ENCODE measurements at places on chromosomes 6 and 20. TPM values are rescaled to one million over a fixed set of nuclear protein-coding genes. Genes with fewer than 3 reads are reported as not detected.
A peak's percentile ranks its signal among the peaks of the same experiment; 100 is the strongest.

OLIG3 gene
- not detected for polyA plus RNA-seq

GRCh38 chr20:14299831-14300230 is 37.6 kb downstream of the FLRT3 start:
- no peaks in the 10 kb centered on the region for H3K4me1 ChIP-seq
- no peaks in the 10 kb centered on the region for H3K27me3 ChIP-seq
- no peak for DNase-seq
- H3K4me3 ChIP-seq = no peak overlapping the region
- H3K27ac ChIP-seq = no peak overlapping the region

GSTA2 gene
- polyA plus RNA-seq = 0.08 TPM

EYA2 gene
- polyA plus RNA-seq = not detected

ADGRF1 gene
- polyA plus RNA-seq = not detected

- no peak for DNase-seq
- H3K4me1 ChIP-seq = peaks cover 44% of the 10 kb centered on the region
- no peak overlapping the region for H3K4me3 ChIP-seq
- H3K27ac ChIP-seq = peak overlapping the region; percentile 18
These were observed 32.1 kb downstream of the SNAI1 start for GRCh38 chr20:50014570-50015562.

DNA sequence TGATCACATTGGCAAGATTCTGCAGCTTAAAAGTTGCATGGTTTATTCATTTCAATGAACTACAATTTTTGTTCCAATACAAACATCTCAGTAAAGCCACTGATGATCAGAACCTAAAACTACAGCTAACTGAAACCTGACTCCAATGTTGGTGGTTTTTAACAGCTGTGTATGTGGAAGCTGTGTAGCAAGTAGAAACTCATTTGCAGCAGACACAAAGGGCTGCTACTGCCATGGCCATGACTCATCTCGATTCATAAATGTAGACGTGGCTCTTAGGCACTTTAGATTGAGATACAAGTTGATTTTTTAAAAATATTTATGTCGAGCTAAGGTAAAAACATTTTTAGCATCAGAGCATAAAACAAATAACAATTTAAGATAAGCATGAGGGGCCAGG is 19.5 kb upstream of the MAP3K4 start:
- no peak overlapping the region for H3K4me3 ChIP-seq
- no peak overlapping the region for H3K27ac ChIP-seq
- H3K36me3 ChIP-seq = no peaks in the 10 kb centered on the region
- H3K4me1 ChIP-seq = peaks cover 21% of the 10 kb centered on the region
- no peaks in the 10 kb centered on the region for H3K27me3 ChIP-seq

PHACTR3 gene
- polyA plus RNA-seq = not detected
